ENCODE measurements at places on chromosomes 6 and 20. TPM values are rescaled to one million over a fixed set of nuclear protein-coding genes. Genes with fewer than 3 reads are reported as not detected.

The DSP gene
- total RNA-seq: 9.3 TPM

The CRYBG1 gene
- 0.49 TPM for total RNA-seq

The SCUBE3 gene
- total RNA-seq: 1.7 TPM

The STX11 gene
- total RNA-seq: 0.49 TPM

The CAGE1 gene
- not detected for total RNA-seq

The STMND1 gene
- 0.25 TPM for total RNA-seq

The PRELID3B gene
- 33.7 TPM for total RNA-seq

The SFTA2 gene
- total RNA-seq: not detected

The CEP85L gene
- total RNA-seq: 24.3 TPM

The KIAA1755 gene
- total RNA-seq: 2.5 TPM
